ENCODE measurements at places on chromosomes 1 and 21. TPM values are rescaled to one million over a fixed set of nuclear protein-coding genes. Genes with fewer than 3 reads are reported as not detected.

IGFN1 gene
- total RNA-seq, result 0.19 TPM

GRCh38 chr1:234914606-234915290, 213.9 kb downstream of the TOMM20 start:
- H3K36me3 ChIP-seq, result no peaks in the 10 kb centered on the region
- no peak overlapping the region for H3K4me3 ChIP-seq
- H3K27me3 ChIP-seq, result no peaks in the 10 kb centered on the region
- H3K27ac ChIP-seq, result no peak overlapping the region

DNA sequence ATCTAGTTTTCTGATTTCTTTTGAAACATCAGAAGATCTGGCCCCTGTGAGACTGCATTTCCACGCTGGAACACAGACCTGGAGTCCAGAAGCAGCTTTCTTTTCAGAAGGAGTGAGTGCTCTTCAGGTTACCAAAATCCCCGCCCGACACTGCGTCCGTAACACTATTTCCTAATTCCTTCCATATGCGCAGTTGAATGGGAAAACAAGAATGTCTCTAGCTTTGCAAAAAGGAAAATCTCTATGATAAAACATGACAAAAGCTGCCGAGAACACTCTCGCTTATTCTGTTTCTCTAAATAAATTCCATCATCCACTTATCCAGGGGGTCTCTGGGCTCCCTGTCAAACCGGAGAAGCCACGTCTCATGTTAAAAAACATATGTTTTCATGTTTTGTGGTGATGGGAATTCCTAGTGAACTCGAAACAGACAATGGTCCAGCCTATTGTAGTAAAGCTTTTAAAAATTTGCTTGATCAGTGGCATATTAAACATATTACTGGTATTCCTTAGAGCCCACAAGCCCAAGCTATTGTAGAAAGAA, 67.7 kb downstream of the PLD5 start:
- H3K27me3 ChIP-seq, result no peaks in the 10 kb centered on the region
- H3K36me3 ChIP-seq, result no peaks in the 10 kb centered on the region
- H3K27ac ChIP-seq, result no peak overlapping the region
- no peak overlapping the region for H3K4me3 ChIP-seq
- DNase-seq, result no peak

DNA sequence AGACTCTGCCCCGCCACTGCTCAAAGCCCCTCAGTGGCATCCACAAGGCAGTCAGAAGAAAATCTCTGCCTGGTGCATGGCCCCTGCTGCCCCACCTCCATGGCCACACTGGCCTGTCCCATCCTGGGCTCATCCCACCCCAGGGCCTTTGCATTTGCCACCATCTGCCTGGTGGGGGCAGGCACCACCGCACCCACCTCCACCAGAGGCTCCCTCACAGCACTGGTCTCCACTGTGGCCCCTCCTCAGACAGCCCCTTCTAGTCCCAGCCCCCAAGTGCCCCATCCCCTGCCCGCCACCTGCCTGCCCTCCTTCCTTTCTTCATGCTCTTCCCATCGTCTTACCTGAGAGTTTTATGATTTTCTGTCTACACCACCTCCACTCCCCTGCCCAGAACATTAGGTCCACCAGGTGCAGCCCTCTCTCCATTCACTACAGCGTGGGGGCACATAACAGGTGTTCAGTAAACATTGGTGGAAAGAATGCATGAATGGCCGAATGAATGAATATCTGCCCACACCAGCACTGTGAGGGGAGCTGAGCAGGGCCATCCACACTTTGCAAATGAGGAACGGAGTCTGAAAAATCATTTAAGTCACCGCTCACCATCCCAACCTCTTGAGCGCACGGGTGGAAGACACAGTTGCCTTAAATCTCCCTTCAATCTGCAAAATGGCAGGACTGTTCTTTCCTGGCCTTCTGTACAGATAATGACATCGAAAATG, 2.1 kb downstream of the PRDM15 start:
- no peak for DNase-seq
- no peaks in the 10 kb centered on the region for H3K36me3 ChIP-seq
- no peaks in the 10 kb centered on the region for H3K27me3 ChIP-seq
- H3K4me3 ChIP-seq, result no peak overlapping the region
- no peak overlapping the region for H3K27ac ChIP-seq
- no peaks in the 10 kb centered on the region for H3K4me1 ChIP-seq

DNA sequence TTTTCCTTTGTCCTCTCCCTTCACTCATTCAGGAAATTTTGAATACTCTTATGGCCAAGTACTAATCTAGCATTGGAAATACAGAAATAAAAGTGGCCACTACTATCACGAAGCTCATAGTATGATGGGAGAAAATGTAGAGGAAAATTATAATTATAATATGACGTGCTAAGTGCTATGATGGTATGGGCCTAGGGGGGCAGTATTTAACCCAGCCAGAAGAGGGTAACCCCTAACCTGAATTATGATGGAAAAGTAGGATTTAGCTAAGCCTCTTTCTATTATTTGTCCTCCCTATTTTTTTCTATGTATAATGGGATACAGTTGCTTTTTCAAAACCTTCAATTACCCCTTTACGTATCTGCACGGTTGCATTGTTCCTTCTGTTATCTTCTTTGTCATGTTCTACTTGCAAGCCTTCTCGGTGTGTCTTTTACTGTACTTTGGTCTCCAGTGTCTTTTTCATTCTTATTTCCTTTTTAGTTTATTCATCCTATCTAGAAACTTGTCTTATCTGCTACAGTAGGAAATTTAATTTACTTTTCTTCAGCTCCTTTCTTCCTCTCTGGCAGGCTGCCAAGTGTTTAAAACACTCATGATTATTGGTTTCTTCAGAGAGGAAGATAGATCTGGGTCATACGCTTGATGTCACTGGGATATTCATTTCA, 88.8 kb upstream of the GPR52 start:
- H3K4me3 ChIP-seq, result no peak overlapping the region
- no peak overlapping the region for H3K27ac ChIP-seq
- DNase-seq, result no peak
- peaks cover 4% of the 10 kb centered on the region for H3K4me1 ChIP-seq
- H3K36me3 ChIP-seq, result no peaks in the 10 kb centered on the region

- no peaks in the 10 kb centered on the region for H3K36me3 ChIP-seq
- H3K4me1 ChIP-seq, result peaks cover 1% of the 10 kb centered on the region
- no peak overlapping the region for H3K27ac ChIP-seq
- H3K27me3 ChIP-seq, result no peaks in the 10 kb centered on the region
These were observed 44.6 kb downstream of the NFYC start for GRCh38 chr1:40736085-40736531.

DNA sequence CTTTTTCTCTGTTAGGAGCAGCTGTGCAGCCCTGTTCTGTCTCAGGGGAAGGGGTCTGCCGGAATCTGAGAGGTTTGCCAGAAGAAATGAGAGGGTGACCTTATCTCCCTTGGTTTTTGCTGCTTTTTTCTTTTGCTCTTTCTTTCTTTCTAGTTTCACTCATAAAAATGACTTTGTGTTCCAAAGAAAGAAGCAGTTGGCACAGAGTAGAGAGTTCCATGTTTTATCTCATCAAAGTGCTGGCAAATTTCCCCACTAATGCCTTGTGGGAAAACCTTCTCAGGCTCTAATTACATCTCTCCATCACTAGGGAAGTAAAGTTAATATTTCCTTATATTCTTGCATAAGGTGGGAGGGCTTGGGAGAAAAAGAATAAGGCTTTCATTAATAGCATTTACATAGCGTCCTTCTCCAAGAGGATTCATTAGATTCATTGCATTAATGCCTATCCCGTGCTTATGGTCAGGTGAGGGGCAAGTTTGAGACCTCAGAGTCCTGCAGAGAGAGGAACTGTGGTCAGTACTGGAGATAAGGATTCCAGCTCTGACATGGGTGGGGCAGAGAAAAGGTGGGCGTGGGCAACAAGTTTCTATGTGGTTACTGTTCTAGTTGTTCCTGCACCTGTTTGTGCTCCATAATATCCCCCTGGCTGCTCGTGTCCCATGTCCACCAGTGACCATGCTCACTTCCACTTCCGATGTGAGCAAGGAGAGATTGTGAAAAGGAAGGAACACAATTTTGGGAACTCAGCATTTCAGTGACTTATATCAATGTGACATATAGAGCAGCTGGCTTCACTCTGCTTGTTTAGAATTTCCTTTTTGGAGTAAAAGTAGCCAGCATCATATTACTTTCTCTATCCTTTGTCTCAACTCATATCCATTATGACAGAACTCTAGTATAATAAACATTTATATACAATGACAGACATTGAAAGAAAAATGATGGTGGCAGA, 79.5 kb downstream of the DISC1 start:
- H3K27me3 ChIP-seq, result no peaks in the 10 kb centered on the region
- H3K27ac ChIP-seq, result no peak overlapping the region
- no peak overlapping the region for H3K4me3 ChIP-seq
- no peak for DNase-seq
- no peaks in the 10 kb centered on the region for H3K4me1 ChIP-seq
- H3K36me3 ChIP-seq, result no peaks in the 10 kb centered on the region

DNA sequence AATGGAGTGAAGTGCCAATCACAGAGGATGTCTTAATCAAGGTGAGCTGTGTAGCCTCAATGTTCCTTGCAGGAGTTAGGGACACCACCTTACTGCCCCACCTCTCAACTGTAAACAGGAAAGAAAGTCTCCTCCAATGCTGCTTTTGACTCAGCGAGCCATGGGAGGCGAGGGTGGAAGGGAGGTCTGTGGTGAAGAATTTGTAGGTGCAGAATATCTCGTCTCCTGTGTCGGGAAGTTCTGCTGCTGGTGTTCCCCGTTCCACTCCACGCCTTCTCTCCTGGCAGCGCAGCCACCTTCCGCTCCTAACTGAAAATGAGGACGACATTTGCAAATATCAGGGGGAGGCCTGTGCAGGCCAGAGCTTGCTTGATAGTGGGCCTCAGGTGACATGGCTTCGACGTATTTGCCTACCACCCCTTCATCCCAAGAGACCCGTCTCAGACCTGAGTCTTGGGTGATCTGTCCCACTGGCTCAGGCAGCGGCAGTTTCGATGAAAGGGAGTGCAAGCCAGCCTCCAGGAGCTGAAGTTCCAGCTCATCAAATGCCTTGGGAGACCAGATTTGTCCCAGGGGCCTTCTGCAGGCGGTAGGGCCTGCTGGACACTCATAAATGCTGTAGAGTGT, 368.3 kb upstream of the C1orf174 start:
- H3K36me3 ChIP-seq, result no peaks in the 10 kb centered on the region
- H3K4me3 ChIP-seq, result no peak overlapping the region
- DNase-seq, result no peak
- no peaks in the 10 kb centered on the region for H3K27me3 ChIP-seq
- no peak overlapping the region for H3K27ac ChIP-seq
- no peaks in the 10 kb centered on the region for H3K4me1 ChIP-seq

DNA sequence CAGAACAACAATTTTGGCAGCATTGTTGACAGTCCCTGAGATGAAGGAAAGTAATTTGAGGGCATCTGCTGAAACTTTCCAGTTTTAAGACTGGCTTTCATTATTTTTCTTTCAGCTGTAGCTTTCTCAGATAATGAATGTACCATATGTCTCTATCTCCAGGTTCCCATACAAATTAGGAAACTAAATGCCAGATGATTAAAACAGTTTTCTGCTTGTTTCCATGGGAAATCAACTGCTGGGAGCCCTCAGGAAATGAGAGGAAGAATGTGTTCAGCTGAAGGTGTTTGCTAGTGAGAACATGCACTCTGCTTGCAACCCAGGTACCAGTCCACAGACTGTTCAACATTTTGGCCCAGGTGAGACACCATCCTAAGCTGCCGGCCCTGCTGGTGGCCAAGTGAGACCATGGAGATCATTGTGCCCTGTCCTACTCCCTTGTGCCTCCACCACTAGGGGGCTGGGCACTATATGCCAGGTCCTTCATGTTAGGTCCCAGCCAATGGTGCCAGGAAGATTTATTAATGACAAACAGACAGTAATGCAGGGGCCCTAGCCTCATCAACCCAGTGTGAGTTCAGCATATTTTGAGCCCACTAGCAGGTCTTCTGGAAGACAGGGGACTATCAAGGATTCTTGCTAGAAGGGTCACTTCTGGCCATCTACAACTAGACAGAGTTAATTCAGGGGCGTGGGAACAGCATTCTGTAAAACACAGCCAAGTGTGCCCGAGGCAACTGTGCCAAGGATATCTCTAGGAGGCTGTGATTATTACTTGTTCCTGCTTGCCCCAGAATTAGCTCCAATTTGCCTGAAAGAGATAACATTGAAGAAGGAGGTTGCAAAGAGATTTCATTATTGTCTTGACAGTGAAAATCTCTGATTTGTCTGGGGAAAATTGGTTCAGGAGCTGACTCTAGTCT, 17.0 kb upstream of the LRRC8C start:
- DNase-seq, result no peak
- no peak overlapping the region for H3K4me3 ChIP-seq
- H3K27me3 ChIP-seq, result no peaks in the 10 kb centered on the region
- H3K4me1 ChIP-seq, result no peaks in the 10 kb centered on the region
- no peak overlapping the region for H3K27ac ChIP-seq
